ENCODE measurements at places on chromosomes 3 and 15. TPM values are rescaled to one million over a fixed set of nuclear protein-coding genes. Genes with fewer than 3 reads are reported as not detected.

GRCh38 chr3:145024700-145025099 lies 1053.1 kb downstream of the DIPK2A start:
- no peak for DNase-seq

The FAN1 gene
- 12.1 TPM for total RNA-seq

DNA sequence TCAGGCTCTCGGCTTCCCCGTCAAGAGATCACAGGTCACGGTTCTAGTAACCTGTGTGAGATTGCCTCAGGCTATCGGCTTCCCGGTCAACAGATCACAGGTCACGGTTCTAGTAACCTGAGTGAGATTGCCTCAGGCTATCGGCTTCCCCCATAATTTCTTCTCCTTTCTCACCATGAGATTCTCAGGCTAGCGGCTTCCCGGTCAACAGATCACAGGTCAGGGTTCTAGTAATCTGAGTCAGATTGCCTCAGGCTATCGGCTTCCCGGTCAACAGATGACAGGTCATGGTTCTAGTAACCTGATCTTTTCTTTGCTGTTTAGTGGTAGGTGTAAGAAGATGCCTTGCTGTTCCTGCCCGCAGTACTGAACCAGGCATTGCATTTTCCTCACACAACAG lies 418.2 kb upstream of the ZNF717 start:
- no peak for DNase-seq

The TRH gene
- not detected for total RNA-seq

GRCh38 chr3:67176396-67176795 lies 178.3 kb downstream of the KBTBD8 start:
- DNase-seq, result no peak

- DNase-seq, result no peak
Observed at GRCh38 chr3:38524141-38524739, 28.1 kb downstream of the EXOG start.

DNA sequence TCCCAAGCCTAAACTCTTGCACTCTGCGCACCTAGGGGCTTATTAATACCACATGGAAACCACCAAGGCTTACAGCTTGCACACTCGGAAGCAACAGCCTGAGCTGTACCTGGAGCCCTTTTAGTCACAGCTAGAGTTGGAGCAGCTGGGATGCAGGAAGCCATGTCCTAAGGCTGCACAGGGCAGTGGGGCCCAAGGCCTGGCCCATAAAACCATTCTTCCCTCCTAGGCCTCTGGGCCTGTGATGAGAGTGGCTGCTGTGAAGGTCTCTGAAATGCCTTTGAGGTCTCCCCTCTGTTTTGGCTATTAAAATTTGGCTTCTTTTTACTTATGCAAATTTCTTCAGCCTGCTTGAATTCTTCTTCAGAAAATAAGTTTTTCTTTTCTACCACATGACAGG lies 383.9 kb upstream of the UBE2E2 start:
- DNase-seq, result no peak

The XCR1 gene
- not detected for total RNA-seq

The DAZL gene
- not detected for total RNA-seq

- DNase-seq, result no peak
Observed at GRCh38 chr15:92449476-92449875, 55.8 kb downstream of the ST8SIA2 start.

The SLC28A2 gene
- not detected for total RNA-seq
